Fibroblast of skin of back (primary cell): ENCODE measurements at places on chromosomes 7 and 10.

- DNase-seq = no peak
Observed at GRCh38 chr7:112765105-112765504, 25.1 kb downstream of the TMEM168 start.

DNA sequence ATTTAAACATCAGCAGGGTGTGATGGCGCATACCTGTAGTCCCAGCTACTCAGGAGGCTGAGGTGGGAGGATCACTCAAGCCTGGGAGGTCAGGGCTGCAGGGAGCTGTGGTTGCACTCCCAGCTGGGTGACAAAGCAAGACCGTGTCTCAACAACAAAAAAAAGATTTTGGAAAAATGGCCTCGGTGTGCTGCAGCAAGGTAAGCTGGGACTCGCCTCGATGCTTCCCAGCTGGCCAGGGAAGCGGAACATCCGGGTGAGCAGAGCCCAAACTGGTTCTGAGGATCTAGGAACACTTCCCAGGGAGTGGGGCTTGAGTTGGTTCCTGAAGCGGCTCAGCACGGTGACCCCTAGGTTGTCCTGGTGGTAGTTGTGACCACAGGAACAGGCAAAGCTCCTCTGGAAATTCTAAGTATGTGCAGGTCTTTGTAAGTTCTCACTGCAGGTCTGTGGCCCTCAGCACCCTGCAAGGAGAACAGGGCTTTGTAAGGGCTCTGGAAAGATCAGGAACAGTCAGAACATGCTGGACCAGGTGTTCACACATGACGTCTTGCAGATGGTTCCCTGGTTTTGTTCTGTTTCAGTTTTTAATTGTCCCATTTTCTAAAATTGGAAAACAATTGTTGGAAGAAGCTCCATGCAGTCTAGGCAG, 38.6 kb upstream of the ZMIZ2 start:
- no peak for DNase-seq

DNA sequence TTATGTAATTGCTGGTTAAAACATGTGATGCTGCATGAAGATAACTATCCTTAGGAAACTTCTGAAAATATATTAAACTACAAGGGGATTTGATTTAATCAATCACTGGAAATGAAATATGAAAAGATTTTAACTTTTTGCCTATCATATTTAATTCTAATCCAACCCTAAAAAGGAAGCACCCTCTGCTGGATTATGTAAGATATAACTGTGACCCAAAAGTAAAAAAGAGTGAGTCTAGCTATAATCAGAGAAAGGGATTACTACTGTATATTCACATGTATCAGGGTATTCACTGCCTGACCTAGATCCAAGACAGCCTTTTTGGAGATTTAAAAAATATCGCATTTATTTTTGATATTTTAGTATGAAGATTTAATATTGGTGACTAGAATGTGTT, 295.5 kb downstream of the MDFIC start:
- peak; percentile 5 for DNase-seq

DNA sequence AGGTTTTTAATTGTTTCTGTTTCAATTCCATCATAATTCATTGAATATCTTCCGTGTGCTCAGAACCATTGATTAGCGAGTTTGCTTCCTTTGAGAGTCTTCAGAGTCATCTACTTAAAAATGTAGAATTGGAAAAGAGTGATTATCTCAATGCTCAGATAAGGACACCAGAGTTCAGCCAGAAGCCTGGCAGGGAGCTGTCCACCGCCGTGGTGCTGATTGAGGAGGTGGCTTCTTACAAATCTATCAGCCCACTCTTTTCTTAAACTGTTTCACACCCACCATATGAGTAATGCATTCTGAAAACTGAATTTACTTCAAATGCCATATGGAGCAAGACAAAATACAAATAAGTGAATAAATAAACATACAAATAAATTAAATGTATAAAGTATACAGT, 79.3 kb downstream of the INSYN2A start:
- DNase-seq = peak; percentile 55

GRCh38 chr7:77680266-77680665, 16.0 kb upstream of the RSBN1L start:
- DNase-seq = peak; percentile 33

DNA sequence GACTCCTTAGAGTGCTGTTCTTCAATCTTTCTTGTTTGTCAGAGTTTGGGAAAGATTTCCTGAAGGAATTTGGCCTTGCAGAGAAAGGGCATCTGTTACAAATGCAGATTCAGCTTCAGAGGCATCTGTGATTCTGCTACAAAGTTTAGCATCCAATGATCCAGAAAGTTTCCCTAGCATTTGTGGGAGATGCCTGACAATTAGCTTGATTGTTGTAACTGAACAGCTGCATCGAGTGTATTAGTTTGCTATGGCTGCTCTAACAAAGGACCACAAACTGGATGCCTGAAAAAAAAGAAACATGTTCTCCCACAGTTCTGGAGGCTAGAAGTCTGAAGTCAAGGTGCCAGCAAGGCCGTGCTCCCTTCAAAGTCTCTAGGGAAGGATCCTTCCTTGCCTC, 365.1 kb downstream of the GRID1 start:
- no peak for DNase-seq

- no peak for DNase-seq
Observed at GRCh38 chr7:38905056-38905759, 3.8 kb downstream of the VPS41 start.
